ENCODE measurements at places on chromosomes 7 and 10.

DNA sequence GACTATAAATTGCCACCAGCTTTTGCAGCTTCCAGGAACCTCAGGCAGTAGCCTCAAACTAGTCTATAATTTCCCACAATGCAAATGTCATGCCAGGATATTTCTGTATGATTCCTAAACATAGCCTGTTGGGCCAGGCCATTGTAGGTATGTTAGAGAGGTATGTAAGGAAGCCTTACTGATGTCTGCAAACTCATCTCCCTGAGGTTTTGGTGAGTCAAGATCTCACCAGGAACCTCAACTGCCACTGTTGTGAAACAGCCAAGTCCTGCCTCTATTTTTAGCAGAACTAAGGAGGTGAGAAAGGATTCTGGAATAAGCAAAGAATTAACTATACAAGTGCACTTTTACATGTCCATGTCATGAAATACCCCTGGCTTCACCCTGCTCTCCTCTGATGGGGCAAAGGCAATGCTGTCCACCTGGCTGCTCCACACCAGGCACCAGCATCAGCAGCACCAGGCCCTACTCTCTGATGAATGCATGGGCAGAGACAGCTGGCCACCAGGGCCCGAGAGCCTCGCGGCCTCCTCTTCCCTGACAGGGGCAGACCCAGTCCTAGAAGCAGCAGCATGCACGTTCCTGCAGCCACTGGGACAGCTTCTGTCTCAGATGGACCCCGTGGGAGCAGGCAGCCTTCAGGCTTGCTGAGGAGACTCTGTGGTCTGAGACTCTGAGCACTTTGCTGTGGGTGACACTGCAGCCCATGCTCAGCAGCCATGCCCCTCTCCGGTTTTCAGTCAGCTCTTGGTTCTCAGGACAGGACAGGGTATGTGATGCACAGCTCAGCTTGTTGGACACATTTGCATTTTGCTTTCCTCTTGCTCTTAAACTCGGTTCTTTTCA, 147.3 kb downstream of the ZMYND11 start:
- DNase-seq, result no peak

DNA sequence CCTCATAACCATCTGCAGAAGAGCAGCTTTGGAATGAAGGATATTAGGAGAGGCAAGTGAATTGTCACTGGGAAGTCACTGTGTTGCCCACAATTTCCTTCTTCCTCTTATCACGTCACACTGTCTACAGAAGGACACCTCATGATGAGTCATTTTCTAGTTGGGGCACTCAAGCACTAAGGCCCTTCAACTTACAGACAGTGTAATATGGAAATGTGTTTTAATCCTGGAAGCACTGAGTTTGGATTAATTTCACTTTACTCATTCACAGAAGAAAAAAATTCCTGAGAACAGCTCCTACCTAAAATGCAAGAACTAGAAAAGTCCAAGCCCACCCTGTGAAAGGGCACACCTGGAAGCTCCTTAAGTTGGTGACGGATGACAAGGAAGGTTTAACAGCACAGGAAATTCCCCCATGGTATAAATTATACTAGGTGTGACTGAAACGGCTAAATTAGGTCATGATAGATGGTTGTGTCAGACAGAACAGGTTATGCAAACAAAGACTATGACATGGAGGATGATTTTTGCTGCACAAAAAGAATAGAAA, 56.6 kb downstream of the PARD3 start:
- DNase-seq, result no peak

DNA sequence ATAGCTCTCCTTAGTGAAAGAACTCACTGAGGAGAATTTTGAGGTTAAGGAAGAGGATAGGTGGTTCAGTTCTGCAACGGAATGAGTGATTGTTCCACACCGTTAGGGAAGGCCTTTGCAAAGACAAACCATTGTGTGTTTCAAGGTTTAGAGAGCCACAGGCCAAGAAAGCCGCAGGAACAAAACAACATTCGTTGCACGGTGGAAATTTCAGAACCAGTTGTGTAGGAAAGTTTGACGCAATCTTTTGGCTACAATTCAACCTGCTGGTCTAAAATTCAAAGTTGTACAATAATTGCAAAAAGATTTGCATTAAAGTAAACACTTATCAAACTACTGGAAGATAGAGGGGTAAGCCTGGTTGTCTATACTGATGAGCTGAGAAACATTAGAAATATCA, 91.4 kb downstream of the FAM107B start:
- DNase-seq, result no peak

- no peak for DNase-seq
Observed at GRCh38 chr7:139543801-139544603, 20.5 kb downstream of the CLEC2L start.

DNA sequence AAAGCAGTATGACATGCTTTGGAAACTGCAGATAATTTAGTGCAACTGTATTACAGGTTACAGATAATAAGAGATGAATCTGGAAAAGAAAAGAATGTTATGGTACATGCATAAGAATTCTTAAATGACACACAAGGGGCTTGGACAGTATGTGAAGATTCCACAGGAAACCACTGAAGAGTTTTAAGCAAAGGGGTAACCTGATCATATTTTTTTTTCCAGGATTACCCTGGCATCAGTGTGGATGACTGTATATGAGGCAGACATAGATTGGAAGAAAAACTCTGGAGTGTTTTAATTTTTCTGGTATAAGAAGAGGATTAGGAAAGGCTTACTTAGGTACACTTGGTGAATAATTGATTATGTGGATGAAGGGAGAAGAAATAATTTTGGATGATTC, 8.1 kb downstream of the TFPI2 start:
- DNase-seq, result no peak

GRCh38 chr10:60666221-60666620, 112.1 kb upstream of the CDK1 start:
- DNase-seq, result no peak

- DNase-seq, result no peak
Observed at GRCh38 chr7:135447748-135448147, 62.2 kb downstream of the CNOT4 start.

GRCh38 chr10:122658356-122659049, 41.1 kb downstream of the C10orf120 start:
- no peak for DNase-seq

- DNase-seq, result peak; percentile 76
Observed at GRCh38 chr7:27196287-27196767, 3.6 kb downstream of the HOXA13 start.

GRCh38 chr7:816751-817671, 15.3 kb upstream of the SUN1 start:
- no peak for DNase-seq

DNA sequence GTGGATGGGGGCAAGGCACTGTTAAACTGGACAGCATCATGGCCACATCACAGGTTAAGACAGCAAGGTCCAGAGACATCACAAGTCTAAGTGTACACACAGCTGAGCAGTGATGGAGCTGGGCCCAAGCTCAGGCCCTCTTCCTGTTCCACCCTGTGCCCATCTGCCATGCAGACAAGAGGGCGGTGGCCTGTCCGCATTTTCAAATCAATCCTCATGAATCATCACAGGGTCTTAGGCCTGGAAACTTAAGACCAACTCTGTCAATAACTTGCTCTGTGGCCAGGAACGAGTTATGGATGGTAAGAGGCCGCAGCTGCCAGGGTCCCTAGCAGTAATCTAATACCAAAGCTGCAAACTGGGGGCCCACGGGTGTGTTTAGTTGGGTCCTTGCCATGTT, 3.2 kb downstream of the C10orf105 start:
- no peak for DNase-seq

All from activated CD4-positive, CD25-positive, alpha-beta regulatory T cell (primary cell).